ENCODE measurements at places on chromosomes 5 and 9.

GRCh38 chr5:10511741-10512640 is 51.9 kb upstream of the ANKRD33B start:
- DNase-seq: no peak

DNA sequence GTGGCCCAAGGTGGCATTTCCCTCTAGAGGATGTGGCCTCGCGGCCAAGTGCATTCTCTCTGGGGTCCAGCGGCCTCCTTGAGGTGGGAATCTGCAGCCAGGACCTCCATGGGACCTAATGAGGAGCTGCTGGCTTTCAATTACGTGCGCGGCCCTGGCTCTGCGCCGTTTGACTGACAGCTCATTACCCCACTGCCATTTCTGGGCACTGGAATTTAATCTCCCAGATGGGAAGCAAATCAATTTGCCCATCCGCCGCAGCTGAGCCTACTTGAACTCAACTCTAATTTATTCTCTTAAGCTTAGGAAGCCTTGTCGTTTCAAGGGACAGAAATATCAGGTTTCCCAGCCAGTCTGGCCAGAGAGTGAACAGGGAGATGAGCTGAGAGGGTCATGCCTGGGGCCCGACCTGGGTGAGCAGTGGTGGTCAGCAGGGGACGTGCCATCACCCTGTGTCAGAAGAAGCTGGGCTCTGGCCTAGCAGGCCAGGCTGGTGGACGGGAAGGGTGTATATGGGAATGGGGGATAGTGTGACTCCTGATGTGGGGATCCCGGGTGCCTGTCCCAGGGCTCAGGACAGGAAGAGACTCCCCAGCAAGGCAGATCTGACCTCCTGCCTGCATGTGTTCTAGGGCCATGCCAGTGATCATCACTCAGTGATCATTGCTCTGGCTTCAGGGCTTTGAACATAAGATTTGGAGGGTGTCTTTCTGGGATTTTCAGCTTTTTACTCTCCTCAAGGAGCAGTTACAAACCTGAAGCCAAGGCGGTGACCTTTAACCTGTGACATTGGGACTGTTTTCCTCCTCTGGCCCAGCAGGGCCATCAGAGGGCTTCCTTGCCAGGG is 69.7 kb downstream of the MACROH2A1 start:
- DNase-seq: no peak

GRCh38 chr5:147956064-147956841 is 49.9 kb upstream of the C5orf46 start:
- DNase-seq: no peak

DNA sequence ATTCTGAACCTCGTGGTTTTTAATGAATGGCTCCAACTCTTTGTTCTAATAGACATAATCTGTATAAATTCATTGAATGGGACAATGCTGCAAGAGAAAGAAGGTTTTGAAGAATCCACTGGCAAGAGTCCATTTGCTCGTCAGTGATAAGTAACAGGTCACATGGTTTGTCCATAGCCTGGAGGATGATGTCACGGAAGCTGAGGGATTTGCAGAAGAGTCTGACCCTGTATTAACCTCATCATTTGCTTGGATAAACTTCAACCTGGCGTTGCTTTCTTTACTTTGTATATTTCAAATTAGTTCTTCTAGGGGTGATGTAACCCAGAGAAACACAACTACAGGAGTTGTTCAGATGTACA is 197.4 kb downstream of the GAS1 start:
- no peak for DNase-seq

DNA sequence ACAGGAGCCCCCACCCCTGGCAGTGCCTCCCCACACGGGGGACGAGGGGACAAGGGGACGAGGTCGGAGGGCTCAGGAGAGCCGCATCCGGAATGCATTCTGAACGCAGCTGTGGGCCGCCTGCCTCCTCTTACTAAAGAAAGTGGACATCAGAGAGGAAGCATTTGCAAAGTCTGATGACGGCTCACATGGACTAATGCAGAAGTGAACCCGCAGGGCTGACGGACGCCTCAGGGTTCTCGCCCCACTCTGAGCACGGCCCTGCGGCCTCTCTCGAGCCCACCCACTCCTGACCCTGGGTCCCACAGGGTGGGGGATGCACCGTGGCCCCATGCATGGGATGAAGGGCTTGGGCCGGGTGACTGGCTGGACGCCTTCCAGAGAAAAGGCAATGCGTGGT is 5.9 kb downstream of the LPCAT1 start:
- no peak for DNase-seq

DNA sequence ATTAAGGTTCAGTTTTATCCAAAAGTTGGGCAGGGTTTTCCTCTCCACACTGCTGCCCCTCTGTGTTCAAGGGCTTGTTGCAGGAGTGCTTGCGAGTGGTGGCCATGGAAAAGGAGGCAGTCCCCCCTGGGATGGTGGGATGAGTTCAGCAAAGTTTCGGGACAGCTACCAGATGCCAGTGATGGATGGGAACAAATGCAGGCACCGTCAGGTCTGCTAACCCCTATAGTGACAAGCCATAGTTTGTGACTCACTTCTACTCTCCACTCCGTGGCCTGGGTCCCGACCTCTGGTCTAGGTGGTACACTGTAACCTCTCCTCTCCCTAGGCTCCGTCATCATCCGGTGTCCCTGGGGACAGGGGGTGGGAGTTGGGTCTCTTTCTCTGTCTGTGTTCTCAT is 3.8 kb upstream of the RNF14 start:
- no peak for DNase-seq

DNA sequence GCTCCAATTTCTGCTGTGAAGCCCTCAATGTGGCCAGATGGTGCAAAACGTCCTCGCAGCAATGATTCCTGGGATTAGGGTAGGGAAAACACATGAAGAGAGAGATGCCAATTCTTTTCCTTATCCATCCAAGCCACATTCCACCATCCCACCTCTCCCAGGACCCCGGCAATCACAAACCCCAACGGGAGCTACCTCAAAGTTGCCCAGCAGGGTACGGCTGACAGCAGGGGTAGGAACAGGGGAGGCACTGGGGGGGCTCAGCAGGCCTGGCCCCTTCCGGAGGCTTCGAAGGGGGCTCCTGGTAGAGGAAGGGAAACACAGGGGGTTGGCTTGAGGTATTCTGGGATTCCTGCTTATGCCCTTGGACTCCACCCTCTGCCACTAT is 3.4 kb upstream of the STOML2 start:
- DNase-seq: no peak

GRCh38 chr5:40679913-40680681 is at the start of gene PTGER4:
TSS of gene PTGER4 (plus strand) at chr5:40679915. CDS start at chr5:40680994, 1,079 bp downstream.
- DNase-seq: no peak

DNA sequence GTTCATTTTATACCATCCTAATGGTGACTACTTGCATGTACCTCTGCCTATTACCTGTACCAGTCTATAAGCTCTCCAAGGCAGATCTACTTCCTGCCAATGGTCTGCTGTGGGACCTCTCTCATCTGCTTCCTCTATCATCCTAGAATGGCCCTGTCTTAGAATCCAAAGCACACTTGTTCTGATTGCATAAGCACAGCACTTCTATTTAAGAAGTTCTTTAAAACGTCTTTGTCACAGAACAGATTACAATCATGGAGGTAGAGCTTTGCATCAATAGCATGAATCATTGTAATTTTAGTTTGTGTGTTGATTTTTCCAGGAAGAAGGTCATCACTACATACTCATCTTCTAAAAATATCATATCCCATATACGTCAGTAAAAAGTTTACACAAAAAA is 131.8 kb upstream of the ACOT12 start:
- no peak for DNase-seq

DNA sequence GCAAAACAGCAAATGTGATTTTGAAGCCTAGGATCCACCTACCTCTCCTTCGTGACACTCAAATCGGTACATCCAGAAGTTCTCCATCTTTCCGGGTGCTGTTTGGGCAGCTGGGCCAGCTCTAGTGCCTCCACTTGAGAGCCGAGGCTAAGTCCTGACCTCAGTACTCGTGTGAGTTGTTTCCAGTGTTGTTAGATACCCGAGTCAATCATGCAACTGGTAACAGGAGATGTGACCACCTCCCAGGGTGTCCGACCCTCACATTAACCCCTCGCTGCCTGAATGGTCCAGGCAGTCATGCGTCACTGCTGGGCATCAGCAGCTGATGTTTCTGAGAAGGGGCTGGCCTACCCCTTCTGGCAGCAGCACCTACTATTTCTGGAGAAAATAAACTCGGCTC is 170.3 kb downstream of the ENTREP1 start:
- DNase-seq: no peak

GRCh38 chr5:9743507-9743906 is 113.4 kb upstream of the TAS2R1 start:
- DNase-seq: no peak

DNA sequence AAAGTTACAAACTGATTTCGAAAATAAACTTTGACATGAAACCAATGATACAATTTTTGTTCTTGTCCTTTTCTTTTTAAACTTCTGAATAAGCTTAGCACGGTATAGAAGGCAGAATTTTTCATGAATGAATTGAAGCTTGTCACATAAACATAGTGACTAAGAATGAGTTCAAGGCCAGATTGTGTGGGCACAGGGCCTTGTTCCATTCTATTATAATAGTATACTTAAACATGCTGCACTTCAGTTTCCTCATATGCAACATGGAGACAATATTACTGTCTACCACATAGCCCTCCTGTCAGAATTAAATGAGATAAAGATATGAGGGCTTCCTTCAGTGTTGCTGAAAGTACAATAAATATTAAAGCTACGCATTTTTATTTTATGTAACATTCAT is 204.2 kb upstream of the HAPLN1 start:
- DNase-seq: no peak

- no peak for DNase-seq
Observed at GRCh38 chr5:71790433-71790832, 71.4 kb downstream of the CARTPT start.

GRCh38 chr9:137589441-137590122 is 730 bp downstream of the ZMYND19 start:
- DNase-seq: no peak

DNA sequence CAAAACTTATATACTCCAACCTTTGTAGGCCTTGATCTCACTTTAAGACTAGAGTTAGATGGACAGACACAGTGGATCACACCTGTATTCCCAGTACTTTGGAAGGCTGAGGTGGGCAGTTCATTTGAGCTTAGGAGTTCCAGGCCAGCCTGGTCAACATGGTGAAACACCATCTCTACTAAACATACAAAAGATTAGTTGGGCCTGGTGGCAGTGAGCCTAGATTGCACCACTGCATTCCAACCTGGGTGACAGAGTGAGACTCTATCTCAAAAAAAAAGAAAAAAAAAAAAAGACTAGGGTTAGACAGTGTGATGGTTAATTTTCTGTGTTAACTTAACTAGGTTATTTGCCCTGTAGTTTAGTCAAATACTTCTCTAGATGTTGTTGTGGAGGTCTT is 74.1 kb downstream of the CFAP95 start:
- no peak for DNase-seq

DNA sequence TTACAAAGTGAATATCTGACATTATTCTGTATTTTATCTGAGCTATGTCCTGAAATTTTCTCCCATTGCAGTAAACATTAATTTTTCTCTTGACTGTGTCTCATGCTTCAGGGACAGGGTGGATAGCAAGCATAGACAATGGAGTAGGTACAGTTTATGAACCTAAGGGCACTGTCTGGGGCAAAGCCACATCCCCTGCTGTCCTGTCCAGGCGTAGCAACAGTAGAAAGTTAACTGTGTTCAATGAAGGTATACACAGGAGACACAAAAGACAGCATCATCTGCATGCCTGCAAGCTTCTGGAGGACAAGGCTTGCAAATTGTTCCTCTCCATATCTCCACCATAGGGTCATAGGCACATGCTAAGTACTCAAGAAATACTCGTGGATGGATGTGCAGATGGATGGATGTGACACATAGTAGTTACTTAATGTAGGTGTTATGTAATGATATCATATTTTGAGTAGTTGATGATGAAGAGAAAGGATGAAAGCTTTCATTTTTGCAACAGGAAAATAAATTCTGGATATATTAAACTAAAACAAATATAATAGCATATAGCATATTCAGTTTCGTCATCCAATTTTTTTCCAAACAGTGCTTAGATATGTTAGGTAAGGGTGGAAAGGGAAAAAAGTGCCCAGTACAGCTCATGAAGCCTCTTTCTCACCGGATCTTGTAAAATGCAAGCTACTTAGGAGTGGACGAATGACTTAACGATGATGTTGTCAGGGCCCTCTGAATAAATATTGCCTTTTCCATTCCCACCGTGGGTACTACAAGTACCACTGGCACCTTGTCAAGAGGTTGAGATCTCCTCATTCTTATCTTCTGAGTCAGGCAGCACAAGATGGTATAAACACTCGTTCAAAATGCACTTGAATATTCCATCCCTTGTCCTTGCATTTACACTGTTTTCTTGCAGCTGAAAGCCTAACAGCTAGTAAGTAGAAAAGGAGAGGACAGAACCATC is 19.9 kb upstream of the ZSWIM6 start:
- DNase-seq: no peak

DNA sequence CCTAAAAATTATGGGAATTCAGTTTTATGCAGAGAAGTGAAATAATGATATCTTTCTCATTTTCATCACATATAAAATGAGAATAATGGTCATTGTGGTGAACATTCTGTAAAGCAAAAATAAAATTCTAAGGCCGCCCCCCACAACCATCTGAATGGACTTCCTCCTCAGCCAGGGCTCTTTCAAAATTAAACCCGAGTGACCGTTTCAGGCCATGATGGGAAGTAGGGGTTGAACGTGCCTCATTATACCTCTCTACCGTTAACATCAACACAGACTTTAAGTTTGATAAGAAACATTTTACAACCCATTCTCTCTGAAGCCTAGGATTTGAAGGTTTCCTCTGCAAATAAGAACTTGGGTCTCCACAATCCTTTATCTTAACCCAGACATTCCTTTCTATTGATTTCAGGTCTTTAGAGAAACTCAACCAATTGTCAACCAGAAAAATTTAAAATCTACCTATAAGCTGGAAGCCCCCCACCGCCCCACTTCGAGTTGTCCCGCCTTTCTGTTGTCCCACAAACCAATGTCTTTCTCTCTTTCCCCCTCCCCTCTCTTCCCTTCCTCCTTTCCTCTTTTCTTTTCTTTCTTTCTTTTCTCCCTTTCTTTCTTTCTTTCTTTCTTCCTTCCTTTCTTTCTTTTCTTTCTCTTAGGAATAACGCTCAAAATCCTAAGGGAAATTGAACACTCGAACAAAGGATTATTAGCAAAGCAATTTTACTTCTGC is 1.7 kb upstream of the TMCO6 start:
- DNase-seq: no peak

DNA sequence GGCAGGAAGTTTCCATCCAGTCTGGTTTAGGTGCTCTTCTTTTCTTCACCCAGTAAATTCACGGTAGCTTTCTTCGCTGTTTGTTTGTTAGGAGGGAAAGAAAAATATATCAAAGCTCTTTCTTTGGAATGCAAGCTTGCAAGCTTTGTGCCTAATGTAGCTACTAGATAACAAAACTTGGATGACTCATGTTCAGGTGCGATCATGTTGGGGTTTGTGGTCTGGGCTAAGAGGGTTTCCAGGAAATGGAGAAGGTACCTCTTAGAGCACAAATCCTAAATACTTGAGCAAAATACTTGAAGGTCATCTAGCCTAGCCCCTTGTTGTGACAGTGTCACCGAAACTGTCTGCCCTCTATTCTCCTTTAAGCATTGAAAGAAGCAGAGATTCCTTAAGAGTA is 17.7 kb downstream of the SRP19 start:
- no peak for DNase-seq

- no peak for DNase-seq
Observed at GRCh38 chr9:20144197-20144596, 355.4 kb upstream of the SLC24A2 start.

GRCh38 chr9:4262735-4263141 is 37.1 kb downstream of the GLIS3 start:
- no peak for DNase-seq

GRCh38 chr9:115668521-115668920 is 485.1 kb upstream of the PAPPA start:
- DNase-seq: no peak

GRCh38 chr5:14472986-14473567 is 108.5 kb upstream of the OTULINL start:
- no peak for DNase-seq
